ENCODE measurements at places on chromosomes 7 and 10.

DNA sequence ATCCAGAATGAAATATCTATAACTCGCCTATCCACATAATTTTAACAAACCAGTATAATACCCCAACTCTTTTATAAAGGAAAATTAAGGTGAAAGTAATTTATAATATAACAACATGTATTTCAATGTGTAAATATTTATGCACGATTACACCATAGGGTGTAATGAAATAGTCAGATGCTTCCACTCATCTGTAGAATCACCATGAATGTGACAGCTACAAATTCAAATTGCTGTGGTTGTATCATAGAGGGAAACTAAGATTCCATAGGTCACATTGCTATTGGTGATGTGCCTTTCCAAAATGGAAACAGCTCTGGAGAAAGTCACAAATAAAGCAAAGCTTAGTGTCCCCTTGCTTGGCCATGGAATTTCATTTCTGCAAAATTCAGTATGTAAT is 95.7 kb downstream of the CPED1 start:
- DNase-seq, result no peak

DNA sequence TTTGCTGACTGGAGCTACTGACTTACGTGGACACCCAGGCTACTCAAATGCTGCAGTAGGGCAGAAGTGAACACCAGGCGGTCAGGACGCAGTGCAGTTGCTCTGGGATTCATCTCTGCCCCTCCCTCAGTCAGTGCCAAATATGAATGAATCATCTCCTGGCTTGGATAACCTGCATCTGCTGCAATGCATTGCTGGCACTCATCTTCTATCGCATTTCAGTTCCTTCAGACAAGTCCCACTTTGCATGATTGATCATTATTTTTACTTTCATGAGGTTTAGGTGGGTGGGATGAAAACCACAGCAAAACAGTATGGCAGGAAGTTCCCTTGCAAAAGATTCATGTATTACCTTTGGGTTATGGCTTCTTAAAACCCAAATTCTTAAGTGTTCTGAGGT is 224.6 kb upstream of the NRP1 start:
- no peak for DNase-seq

DNA sequence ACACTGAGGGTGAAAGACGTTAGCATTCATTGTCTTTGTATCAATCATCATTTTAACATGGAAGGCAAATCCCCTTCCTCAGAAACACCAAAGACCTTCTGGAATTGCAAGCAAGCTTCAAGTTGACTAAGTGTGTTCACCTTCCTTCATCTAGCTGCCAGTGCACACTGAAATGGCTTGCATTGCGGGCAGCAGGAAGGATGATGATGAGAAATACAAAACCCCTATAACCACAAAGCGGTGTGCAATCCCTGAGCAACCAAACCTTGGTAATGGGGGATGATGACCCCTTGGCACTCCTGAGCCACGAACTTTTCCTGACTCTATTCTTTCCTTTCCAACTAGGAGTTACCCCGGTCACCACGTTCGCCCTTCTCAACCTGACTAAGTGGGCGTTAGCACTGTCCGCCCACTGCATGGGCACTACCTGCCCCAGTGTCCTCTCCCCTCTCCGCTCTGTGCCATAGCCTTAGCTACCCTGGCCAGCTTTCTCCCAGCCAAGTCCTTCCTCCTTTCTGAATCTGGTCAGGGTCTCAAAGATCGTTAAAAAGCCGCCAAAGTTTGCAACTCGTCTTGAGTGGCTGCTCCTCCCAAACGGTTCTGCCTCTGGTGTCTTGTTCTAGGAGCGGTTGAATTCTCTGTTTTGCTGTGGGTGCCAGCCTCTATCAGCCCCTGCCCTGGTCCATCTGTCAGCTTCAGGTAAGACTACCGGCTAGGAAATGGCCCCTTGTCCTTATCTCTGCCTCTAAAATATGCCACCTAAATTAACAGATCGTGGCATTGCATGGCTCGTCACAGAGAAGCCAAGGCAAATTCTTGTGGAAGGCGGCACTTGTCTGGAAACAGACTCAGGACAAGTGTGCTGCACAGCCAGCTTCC is 586 bp upstream of the AOC1 start:
- DNase-seq, result no peak

DNA sequence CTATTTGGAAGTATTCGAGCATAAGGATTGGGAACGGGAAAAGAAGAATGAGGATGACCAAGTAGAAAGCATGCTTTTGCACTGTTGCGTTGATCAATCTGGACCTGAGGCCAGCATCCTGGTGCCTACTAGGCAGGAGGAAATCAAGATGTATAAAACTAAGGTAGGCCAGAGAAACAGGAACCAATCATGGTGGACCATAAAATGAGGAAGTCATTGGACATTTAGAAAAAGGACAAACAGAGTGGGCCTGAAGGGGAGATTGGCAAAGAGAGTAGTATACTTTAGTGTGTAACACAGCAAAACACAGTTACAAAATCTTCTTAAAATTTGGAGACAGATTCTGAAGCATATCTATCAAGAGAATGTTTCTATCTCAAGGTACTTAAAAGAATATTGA is 171.1 kb upstream of the FZD1 start:
- no peak for DNase-seq

- DNase-seq, result peak; percentile 32
Observed at GRCh38 chr7:26202019-26202990, 760 bp downstream of the CBX3 start.

DNA sequence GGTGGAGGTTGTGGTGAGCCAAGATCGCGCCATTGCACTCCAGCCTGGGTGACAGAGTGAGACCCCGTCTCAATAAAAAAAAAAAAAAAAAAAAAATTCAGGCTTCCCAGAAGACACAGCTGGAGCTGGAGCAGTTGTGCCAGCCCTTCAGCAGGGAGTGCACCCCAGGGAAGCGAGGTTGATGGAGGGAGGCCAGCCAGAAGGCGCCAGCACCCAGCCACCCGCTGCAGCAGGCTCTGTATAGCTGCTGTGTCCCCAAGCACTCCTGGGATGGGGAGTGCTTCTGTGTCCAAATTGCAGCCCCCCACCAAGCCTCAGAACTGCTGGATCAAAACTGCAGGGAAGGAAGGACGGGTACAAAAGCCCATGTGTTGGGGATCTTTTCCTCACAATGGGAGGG is 47.8 kb downstream of the COBL start:
- no peak for DNase-seq

Data from CD4-positive, alpha-beta T cell treated with Interleukin-4 for 4 hours (primary cell).